ENCODE measurements at places on chromosomes 5 and 9.

DNA sequence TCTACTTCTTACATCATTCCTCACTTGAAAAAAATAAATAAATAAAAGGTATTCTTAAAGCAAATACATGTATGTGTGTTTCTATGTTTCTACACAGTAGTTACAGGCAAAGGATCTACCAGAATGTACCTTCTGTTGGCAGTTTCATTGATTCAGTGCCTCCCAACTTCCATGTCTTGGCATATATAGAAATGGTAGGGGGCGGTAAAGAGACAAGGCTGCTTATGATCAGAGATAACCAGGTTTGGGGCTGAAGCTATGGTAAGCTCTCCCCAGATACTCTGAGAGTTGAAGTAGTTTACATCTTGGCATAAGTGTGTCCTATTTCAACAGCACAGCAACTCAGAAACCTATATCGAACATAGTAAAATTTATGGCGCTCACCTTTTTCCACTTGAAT, 1075.4 kb upstream of the C9orf72 start:
- no peak for DNase-seq

- no peak for DNase-seq
Observed at GRCh38 chr9:131631306-131631705, 86.0 kb downstream of the PRRT1B start.

- no peak for DNase-seq
Observed at GRCh38 chr5:2575292-2575691, 176.2 kb downstream of the IRX2 start.

DNA sequence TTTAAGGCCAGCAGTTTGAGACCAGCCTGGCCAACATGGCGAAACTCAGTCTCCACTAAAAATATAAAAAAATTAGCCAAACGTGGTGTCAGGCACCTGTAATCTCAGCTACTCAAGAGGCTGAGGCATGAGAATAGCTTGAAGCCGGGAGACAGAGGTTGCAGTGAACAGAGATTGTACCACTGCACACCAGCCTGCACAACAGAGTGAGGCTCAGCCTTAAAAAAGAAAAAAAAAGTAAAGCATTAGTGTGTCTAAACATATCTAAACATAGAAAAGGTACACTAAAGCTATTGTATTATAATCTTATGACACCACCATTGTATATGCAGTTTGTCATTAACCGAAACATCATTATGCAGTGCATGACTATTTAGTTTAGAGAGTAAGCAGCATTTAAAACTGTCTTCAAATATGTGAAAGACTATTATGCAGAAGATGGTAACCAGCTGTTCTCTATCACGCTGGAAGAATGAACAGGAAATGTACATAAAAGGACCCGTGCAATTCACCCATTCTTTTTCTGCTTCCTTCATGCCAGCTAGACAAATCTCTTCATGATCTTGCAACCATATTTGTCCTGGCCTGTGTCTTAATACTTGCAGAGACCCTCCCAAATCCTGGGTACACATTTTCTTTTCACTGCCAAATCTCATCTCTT, 58.6 kb downstream of the ITGA1 start:
- DNase-seq, result no peak

DNA sequence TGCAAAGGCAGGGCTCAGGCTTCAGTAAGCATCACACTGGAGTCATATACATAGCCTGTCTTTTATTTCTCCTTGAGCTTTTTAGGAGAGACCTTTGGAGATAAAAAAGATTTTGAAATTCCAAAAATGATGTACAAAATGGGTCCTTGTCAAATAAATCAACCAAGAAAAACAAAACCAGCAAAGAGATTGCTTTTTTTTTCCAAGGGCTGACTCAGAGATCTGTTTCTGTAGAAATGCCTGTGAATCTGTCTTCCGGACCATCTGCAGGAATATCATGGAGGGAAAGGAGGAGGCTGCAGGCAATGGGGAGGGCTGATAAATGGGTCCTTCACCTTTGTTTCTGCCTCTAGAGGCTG, 77.4 kb downstream of the SLIT3 start:
- DNase-seq, result no peak

DNA sequence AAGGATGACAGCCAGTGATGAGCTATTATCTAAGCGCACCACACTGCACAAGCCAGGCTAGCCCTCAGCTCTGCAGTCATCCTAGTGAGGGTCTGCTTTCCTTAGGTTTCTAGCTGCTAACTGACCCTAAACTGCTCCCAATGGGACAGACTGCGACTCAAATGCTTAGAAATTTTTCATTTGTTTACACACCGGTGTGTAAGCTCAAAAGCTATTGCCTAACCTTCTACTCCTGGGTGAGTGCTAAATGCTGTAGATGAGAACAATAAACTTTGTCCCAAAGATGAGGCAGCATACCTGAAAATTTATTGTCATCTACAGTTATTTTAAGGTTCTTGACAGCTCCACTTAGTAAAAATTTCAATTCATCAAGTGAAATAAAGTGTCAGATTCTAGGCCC, 311.4 kb downstream of the TMEM167A start:
- no peak for DNase-seq

DNA sequence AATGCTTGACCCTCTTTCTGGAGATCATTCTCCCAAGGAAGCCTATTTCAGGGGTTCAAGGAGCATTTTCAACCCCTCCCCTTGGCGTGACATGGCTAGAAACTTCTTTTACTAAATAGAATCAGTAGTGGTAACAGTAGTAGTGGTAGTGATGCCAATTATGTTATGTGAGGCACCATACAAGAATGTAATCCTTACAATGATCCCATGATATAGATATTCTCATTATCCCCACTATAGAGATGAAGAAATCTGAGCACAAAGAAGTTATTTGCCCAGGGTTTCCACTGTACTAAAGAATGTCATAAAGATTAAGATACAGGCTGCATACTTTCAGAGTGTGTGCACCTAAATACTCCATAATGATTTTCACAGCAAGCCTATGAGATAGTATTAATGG, 155.4 kb upstream of the CLINT1 start:
- no peak for DNase-seq

- DNase-seq, result no peak
Observed at GRCh38 chr5:95817430-95817829, 5.1 kb downstream of the GLRX start.

GRCh38 chr9:21031091-21031807, at the start of gene HACD4:
TSS of gene HACD4 (minus strand) at chr9:21031640. CDS start at chr9:21031590, 50 bp downstream.
- DNase-seq, result no peak

DNA sequence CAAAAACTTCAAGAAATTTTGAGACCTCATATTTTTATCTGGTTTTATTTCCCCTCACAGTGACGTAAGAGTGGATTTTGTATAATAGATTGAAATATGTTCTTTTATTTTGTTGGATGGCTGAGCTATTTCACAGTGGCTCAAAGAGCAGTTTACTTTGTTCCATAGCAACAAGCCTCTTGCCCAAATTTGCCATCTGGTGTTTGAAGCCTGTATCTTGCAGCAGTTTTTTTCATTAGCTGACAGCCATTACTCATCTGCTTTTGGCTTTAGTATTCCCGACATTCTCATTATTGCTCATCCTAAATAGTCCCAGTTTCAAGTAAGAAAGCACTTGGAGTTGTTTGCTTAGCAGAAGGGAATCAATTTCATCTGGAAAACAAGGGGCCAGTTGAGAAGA, 36.3 kb downstream of the GDA start:
- DNase-seq, result no peak

- no peak for DNase-seq
Observed at GRCh38 chr5:138760448-138761110, 7.4 kb downstream of the CTNNA1 start.

DNA sequence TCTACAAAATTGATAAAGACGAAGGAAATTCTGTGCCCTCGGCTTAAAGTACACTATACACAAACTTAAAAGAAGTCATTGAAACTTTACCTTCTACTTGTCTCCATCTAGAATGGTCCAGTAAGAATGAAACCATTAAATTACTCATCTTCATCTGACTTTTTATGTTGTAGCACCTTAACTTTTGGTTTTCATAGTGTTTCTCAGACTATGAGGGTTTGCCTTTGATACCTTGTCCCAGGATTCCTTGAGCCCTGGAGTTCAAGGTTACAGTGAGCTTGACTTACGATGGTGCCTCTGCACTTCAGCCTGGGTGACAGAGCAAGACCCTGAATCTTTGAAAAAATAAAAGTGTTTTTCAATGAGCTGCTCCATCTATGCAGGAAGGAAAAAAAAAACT, 132.2 kb downstream of the CDC42SE2 start:
- no peak for DNase-seq
